ENCODE measurements at places on chromosomes 3 and 15.
A peak's percentile ranks its signal among the peaks of the same experiment; 100 is the strongest.

GRCh38 chr3:195448205-195448875, 5.5 kb upstream of the ACAP2 start:
- DNase-seq: no peak

- DNase-seq: no peak
Observed at GRCh38 chr3:143283432-143284128, 164.0 kb downstream of the CHST2 start.

GRCh38 chr15:78909791-78910228, 35.0 kb downstream of the CTSH start:
- DNase-seq: no peak

DNA sequence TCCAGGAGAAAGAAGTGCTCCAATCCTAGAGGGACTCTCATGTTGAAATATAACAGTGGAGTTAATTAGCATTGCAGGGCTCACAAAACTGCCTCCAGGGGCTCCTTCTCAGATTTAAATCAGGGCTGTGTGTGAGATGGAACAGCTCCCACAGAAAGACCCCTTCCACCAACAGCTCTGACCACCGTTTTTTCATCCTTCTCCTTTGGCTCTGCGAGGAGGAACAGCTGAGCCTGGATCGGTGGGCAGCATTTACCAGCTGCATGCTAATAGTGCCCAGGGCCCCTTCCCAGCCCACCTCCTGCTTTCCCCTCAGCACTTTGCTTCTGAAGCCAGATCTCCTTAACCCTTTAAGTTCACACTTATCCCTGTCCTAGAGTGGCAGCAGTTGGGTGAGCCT, 119.2 kb upstream of the UBE2E1 start:
- DNase-seq: no peak

DNA sequence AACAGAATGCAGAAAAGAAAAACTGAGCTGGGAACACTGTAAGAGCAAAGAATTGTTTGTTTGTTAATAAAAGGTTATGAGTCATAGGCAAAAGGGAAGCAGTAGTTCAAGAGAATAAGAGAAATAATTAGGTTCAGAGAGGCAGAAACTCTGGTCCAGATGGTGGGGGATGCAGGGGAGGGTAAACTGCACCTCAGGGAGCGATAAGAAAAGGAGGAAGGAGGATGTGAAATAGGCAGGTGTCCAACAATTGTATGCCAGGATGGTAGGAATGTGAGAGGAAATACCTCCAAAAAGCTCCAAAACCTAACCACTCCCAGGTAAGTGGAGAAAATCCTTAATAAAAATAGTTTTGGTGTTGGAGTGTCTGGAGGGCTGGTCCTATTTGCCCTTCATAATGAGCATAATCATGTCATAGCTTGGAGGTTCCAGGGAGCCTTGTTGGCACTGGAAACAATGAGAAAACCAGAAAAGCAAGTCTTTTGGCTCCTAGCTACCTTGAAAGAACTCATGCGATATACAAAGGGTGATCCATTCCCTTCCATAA, 405.4 kb upstream of the TBL1XR1 start:
- no peak for DNase-seq

GRCh38 chr3:98986073-98986472, 84.6 kb upstream of the DCBLD2 start:
- DNase-seq: peak; percentile 12

DNA sequence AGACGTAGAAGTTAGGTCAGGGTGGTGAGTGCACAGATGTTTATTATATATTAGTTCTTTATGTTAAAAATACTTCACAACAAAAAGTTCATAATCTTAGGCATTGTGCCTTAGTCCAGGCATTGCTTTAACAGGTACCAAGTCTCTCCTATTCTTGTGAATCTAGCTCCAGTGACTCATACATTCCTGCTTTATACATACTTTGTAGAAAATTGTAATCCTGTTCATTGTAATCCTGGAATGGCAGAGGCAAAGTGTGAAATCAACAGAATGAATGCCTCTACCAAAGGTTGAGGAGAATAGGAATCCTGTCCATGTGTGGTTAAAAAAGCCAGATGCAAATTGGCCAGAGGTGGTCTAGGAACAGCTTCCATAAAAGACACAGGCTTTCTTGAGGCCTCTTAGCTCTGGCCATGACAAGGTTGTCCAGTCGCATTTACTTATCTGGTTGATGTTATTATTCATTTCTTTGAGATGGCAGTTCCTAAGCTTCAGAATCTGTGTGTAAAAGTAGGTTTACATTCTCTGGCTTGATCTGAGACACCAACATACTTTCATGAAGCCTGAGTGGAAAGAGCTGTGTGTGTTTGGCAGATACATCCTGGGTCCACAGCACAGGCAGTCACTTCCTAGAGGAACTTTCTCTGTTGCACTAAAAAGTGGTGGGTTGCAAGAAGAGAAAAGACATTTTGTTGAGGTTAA, 109.0 kb downstream of the CDIN1 start:
- DNase-seq: no peak

DNA sequence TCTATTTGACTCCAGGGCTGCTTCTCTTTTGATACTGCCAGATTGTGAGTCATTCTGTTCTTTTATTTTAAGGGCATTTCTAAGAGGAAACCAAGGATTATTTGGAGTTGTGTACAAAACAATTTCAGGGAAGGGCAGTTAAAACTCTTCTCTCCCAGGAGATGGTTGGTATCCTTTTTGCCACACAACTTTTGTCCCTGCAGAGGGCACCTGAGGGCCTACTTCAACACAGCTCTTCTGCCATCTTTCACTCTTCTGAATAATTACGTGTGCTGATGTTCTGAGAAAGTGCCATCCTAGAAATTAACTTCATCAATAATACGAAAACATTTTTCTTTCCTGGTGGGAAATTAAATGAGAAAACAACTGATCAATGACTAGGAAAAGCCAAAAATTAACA, 75.7 kb upstream of the GADL1 start:
- no peak for DNase-seq

DNA sequence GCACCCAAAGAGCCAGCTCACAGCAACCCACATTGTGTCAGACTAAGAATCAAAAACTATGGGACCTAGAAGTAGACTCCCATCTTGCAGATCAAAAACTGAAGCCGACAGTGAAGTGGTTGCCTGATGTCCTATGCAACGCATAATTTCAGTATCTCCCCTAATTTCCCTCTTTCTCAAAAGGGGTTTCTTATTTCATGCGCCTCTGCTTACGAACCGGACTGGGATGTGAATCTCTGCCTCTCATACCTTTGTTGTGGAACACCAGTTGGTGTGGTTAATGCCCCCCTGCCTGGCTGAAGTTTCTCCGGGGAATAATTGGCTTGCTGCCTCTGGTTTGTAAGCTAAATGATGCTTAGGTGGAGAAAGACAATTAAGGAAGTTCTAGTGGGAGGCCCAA, 514 bp upstream of the FAM174B start:
- no peak for DNase-seq

GRCh38 chr3:52039846-52040245, 16.5 kb downstream of the DUSP7 start:
- DNase-seq: no peak

- DNase-seq: no peak
Observed at GRCh38 chr3:47715928-47716327, 65.8 kb downstream of the SMARCC1 start.

DNA sequence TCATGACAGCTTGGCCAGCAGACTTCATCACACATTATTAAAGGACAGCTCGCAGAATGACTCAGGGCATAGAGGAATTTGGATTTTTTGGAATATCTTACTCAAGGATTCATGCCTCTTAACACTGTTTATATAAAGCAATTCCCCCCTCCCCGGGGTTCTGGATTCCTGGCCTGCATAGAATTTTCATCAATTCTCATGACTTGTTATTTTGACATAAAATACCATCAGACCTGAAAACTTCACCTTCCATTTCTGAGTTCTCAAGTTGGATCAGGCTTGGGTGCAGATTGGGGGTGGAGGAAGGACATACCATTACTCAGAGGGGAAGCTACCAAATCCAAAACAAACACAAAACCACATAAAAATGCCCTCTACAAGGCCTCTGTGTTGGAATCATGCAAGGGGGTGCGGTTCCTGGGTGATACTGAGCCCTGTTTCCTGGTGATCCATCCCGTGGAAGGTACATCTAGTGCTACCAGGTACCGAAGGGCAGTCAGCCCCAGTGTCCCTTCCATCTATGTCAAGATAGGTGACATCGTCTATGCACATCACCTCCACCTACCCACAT, 95.3 kb downstream of the DAPK2 start:
- DNase-seq: no peak

GRCh38 chr3:71528816-71529215, 54.7 kb downstream of the FOXP1 start:
- no peak for DNase-seq

DNA sequence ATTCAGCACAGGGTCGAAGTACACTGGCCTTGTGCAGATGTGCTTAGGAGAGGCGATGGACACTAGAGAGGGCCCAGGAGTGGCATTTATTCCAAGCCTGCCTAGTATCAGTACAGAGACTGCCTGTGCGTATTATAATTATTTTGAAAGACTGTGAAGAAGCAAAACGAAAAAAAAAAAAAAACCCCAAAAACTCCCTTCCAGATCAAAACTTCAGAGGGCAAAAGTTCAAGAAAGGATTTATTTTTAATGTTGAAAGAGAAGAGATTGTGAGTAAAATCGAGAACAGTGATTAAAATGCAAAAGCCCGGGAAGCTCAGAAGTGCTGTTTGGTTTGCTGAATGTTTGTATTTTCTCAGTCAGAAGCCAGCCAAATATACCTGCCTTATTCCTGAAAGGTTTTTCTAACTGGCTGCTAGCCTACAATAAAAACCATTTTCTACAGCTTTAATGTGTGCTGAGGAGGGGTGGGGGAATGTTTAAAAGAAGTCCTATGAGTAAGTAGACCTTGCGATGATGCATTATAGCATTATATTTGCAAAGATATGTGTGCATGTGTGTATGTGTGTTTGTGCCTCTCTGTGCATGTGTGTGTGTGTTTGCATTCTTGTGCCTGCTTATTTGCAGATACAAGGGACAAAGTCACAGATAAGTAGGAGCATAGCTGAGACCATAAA, 19.3 kb upstream of the LZTFL1 start:
- no peak for DNase-seq

GRCh38 chr3:188212308-188212969, 58.5 kb downstream of the LPP start:
- no peak for DNase-seq

DNA sequence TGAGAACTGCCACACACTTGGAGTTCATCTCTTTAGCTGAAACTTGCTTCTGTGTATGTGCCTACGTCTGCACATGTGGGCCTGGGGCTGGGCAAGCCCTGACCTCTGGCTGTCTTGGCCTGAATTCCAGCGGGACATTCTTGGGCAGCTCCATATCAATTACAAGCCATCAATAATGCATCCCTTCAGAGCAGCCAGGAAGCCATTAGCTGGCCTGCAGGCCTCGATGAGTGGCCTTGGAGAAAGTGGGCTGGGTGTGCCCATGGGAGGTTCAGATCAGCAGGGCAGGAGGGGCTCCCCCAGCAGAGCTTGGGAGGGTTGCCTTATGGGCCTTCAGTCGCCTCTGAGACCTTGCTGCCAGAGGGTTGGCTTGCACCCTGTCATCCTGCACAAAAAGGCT, 124.1 kb downstream of the ETFA start:
- no peak for DNase-seq

- DNase-seq: no peak
Observed at GRCh38 chr3:31947671-31948091, 33.4 kb downstream of the OSBPL10 start.

DNA sequence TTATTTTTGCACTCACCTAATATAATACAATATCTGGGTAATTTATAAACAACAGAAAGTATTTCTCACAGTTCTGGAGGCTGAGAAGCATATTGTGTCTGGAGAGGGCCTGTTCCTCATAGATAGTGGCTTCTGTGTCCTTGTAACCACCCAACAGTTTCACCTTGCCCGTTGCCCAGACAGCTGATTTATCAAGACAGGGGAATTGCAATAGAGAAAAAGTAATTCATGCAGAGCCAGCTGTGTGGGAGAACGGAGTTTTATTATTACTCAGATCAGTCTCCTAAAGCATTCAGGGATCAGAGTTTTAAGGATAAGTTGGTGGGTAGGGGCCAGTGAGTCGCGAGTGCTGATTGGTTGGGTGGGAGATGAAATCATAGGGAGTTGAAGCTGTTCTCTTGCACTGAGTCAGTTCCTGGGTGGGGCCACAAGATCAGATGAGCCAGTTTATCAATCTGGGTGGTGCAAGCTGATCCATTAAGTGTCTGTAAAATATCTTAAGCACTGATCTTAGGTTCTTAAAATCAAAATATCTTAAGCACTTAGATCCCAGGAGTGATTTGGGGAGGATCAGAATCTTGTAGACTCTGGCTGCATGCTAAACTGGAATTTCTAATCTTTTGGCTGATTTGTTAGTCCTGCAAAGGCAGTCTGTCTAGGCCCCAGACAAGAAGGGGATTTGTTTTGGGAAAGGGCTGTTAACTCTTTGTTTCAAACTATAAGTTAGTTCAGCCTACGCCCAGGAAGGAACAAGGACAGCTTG, 33.9 kb upstream of the C15orf39 start:
- DNase-seq: no peak

All from renal cortex interstitium (tissue), 15 donors.